ENCODE measurements at places on chromosomes 11 and 22.

DNA sequence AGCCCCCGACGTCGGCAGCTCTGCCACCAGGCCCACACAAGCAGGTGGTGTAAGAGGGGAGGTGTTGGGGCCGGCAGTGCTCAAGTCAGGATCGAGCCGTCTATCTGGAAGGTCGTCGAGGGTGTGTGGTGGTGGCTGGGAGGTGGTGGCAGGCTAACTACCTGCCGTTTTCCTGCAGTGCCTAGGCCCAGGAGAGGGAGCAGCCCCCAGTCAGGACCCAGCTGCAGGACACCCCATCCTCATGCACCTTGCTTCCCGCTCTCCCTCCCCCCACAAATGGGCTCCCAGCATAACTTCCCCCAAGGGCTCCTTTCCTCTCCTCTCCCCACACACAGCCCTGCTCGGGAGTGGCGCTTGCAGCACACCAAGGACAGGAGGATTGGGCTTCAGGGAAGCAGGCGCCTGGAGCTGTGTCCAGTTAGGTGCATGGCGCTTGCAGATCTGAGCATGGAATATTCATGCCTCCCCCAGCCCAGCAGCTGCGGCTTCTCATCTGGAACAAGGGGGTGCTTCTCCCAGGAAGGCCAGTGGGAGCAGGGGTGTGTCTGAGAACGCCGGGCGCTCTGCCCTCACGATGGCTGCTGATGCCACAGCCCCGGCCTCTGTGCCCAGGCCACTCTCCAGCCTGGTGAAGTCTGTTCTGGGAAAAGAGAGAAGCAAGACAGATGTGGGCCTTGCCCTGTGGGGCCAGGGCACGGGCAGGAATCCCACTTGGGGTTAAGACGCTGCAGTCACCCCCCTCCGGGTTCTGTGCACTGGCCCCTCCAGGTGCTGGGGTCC is 127.7 kb downstream of the IGLL1 start:
- DNase-seq: no peak

- peak; percentile 99 for DNase-seq
Measured at GRCh38 chr11:106021967-106022794, at the start of gene MSANTD4. Gene MSANTD4, minus strand, starts transcription at chr11:106022240. Its CDS starts 11,323 bp downstream, at chr11:106010917.

- no peak for DNase-seq
Measured at GRCh38 chr22:30453731-30454510, 17.9 kb downstream of the SEC14L3 start.

GRCh38 chr11:82757660-82758357 is 24.1 kb upstream of the FAM181B start:
- no peak for DNase-seq
